ENCODE measurements at places on chromosomes 11 and 22.

DNA sequence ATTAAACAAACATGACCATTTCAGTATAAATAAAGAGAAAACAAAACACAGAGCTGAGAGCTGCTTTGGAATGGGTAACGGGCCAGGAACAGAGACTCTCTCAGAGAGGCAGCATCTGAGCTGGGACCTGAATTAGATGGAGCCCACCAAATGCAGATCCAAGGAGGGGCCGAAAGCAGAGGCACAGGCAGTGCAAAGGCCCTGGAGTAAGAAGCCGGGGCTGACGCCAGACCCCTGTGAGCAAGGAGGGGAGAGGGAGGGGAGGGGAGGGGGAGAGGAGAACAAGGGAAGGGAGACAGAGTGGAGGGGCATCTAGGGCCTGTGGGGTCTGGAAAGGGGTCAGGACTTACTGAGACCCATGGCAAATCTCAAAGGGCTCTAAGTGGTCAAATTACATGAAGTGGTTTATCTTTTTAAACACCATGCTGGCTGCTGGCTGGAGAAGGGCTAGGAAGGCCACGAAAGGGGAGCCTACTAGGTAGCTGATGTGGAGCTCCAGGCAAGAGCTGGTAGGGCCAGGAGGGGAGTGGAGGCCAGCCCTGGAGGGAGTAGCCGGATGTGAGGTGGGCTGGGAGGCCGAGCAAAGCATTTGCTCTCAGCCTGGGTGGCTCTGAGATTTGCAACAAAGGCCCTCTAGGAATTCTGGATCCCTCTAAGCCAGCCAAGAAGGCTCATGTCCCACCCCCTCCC, 3.2 kb downstream of the OSBPL5 start:
- H3K27me3 ChIP-seq = peaks cover 45% of the 10 kb centered on the region
- no peak for DNase-seq
- H3K36me3 ChIP-seq = no peaks in the 10 kb centered on the region
- H3K4me1 ChIP-seq = peaks cover 5% of the 10 kb centered on the region

DNA sequence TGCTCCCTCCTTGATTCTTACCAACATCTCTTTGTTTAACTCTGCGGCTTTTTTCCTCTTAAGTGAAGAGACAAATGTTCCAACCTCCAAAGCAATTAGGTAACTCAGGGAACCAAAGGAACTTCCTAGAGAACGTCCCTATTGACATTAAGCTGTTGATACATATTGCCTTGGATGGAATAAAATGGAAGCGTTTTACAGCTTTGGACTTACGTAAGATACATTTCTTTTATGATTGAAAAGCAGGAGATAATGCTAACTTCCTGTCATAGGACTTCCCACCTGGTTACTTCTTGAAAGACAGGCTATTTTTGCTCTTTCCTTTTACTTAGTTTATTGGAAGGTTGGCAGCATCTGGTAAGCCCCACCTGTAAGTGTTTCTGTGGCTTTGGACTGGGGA, 245.7 kb upstream of the CTSC start:
- H3K36me3 ChIP-seq = no peaks in the 10 kb centered on the region
- no peaks in the 10 kb centered on the region for H3K4me1 ChIP-seq
- H3K27ac ChIP-seq = no peak overlapping the region

- no peaks in the 10 kb centered on the region for H3K36me3 ChIP-seq
- no peak for DNase-seq
- peaks cover 5% of the 10 kb centered on the region for H3K27me3 ChIP-seq
- H3K27ac ChIP-seq = no peak overlapping the region
- H3K4me3 ChIP-seq = no peak overlapping the region
These were observed 325.5 kb downstream of the NTM start for GRCh38 chr11:131695889-131696429.

GRCh38 chr11:131468565-131468964, 98.2 kb downstream of the NTM start:
- no peak overlapping the region for H3K27ac ChIP-seq
- peaks cover 1% of the 10 kb centered on the region for H3K27me3 ChIP-seq
- no peak overlapping the region for H3K4me3 ChIP-seq
- no peaks in the 10 kb centered on the region for H3K36me3 ChIP-seq
- H3K4me1 ChIP-seq = no peaks in the 10 kb centered on the region

DNA sequence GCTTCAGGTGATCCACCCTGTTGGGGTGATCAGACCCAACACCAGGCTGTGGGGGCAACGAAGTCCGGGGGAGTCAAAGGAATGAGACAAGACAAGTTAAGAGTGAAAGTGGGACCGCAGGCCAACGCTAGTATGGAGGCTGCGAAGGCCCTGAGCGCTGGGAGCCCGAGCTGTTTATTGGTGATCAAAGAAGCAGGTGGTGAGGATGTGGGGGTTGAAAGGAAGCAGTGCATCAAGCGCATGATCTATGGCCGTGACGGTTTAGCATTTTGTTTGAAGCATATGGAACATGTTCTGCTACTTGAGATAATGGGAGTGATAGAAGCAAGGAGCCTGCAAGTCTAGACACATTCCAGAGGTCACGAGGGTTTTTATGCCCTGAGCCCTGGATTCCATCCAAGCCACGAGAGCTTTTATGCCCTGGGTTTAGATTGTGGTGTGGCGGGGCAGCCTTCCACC, 49.5 kb downstream of the MCHR1 start:
- peaks cover 4% of the 10 kb centered on the region for H3K36me3 ChIP-seq
- H3K4me1 ChIP-seq = peaks cover 51% of the 10 kb centered on the region
- H3K27ac ChIP-seq = peak overlapping the region; percentile 34
- DNase-seq = peak; percentile 68

GRCh38 chr11:113840932-113841664, 34.3 kb downstream of the USP28 start:
- H3K36me3 ChIP-seq = peaks cover 34% of the 10 kb centered on the region
- no peak overlapping the region for H3K4me3 ChIP-seq
- peaks cover 11% of the 10 kb centered on the region for H3K4me1 ChIP-seq
- no peak for DNase-seq

DNA sequence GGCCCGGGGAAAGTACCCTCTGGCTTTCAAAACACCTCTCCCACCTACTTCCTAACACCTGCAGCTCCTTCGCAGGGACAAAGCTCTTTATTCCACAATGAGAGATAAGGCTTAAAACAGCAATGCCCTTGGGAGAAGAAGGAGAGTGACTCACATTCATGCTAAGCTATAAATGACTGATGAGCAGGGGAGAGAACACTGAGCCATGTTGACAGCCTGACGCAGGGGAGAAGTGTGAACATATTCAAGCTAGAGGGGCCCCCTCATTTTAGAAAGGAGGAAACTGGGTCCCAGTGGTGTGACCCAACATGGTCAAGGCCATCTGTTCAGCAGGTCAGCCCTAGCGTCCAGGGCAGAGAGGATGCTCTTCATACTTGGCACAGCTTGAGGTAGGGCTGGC, 171.8 kb downstream of the DSCAML1 start:
- H3K36me3 ChIP-seq = no peaks in the 10 kb centered on the region
- H3K4me1 ChIP-seq = no peaks in the 10 kb centered on the region
- no peak overlapping the region for H3K4me3 ChIP-seq
- DNase-seq = no peak

DNA sequence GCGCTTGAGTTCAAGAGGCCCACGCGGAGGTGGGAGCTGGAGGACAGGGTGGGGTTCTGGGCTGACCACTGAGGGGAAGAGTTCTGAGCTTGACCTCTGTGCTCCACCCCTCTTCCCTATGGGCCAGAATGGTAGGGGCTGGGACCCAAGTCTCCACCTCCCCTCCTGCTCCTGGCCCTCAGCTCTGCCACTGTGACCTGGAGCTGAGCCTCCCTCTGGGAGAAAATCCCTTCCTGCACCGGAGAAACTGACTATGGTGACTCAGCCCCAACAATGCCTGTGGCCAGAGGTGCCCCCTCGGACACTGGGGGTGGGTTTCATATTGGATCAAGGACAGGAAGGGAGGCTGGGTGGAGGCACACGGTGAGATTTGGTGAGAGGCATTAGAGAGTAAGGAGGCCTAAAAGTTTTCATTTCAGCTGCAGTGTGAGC, 23.0 kb downstream of the RELT start:
- no peak overlapping the region for H3K4me3 ChIP-seq
- H3K36me3 ChIP-seq = peaks cover 22% of the 10 kb centered on the region
- DNase-seq = no peak
- peak overlapping the region; percentile 25 for H3K27ac ChIP-seq
- no peaks in the 10 kb centered on the region for H3K4me1 ChIP-seq

DNA sequence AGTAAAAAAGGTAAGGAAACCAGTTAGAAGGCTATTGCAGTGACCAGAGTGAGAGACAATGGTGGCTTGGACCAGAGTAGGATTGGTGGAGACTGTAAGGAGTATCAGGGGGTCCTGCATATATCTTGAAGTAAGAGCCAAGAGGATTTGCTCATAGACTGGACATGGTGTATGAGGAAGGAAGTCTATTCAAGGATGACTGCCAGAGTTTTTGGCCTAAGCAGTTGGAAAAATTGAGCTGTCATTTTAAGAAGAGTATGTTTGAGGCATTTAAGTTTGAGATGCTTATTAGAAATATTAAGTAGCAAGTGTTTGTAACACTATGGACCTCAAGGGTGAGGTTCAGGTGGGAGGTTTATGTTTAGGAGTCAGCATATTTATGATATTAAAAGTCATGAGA, 596.6 kb downstream of the METTL15 start:
- no peaks in the 10 kb centered on the region for H3K36me3 ChIP-seq
- no peak overlapping the region for H3K4me3 ChIP-seq
- no peaks in the 10 kb centered on the region for H3K27me3 ChIP-seq
- DNase-seq = no peak
- no peaks in the 10 kb centered on the region for H3K4me1 ChIP-seq

DNA sequence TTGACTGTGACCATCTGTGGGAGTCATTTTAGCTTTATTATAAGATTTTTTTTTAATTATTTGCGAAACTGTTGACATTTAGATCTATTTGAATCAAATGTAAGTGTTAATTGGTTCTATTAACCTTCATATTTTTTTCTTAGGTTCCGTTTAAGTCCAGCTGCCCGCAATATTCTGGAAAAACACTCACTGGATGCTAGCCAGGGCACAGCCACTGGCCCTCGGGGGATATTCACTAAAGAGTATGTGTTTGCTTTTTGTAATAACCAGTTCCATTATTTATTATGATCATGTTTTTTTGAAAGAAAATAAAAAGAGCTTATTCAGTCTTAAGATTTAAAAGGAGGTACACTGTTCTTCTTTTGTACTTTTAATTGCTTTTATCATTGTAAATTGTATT, 43.9 kb downstream of the PDHX start:
- H3K4me1 ChIP-seq = no peaks in the 10 kb centered on the region
- no peak overlapping the region for H3K27ac ChIP-seq
- DNase-seq = no peak
- H3K36me3 ChIP-seq = peaks cover 11% of the 10 kb centered on the region

- H3K4me1 ChIP-seq = peaks cover 18% of the 10 kb centered on the region
- H3K27ac ChIP-seq = no peak overlapping the region
- H3K36me3 ChIP-seq = no peaks in the 10 kb centered on the region
- H3K27me3 ChIP-seq = peaks cover 2% of the 10 kb centered on the region
These were observed 24.8 kb downstream of the RIBC2 start for GRCh38 chr22:45438336-45438735.

GRCh38 chr22:48746789-48747425, 1080.8 kb downstream of the BRD1 start:
- no peaks in the 10 kb centered on the region for H3K4me1 ChIP-seq
- H3K4me3 ChIP-seq = no peak overlapping the region
- H3K36me3 ChIP-seq = no peaks in the 10 kb centered on the region
- DNase-seq = peak; percentile 12
- no peaks in the 10 kb centered on the region for H3K27me3 ChIP-seq

DNA sequence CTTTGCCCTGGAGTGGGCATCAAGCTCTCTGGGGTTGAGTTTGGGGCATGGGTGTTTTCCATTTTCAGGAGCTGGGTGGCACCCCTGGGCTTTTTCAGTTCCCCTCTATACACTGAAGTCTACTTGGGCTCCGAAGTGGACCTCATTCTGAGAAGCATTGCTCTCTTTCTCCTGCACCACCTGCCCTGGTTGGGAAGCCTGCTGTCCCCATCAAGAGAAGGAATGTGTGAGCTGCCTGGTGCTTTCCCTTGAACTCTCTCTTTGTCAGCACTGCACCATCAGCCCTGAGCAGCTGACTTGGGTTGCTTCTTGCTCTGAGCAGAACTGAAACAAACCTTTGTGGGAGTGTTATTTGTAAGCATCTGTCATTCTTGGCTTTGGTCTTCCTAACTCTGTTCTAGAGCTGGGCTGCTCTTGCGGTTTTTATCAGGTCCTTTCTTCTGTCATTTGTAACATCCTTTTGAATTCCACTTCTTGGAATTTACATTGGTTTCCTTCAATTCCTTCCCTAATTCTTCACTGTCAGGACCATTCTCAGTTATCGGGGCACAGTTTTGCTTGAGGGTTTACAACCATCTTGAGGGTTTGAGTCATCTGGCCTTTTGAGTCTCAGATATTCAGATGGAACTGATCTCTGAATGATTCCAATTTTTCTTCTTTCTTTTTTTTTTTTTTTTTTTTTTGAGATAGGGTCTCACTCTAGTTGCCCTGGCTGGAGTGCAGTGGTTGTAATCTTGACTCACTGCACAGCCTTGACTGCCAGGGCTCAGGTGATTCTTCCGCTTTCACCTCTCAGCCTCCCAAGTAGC, 20.5 kb downstream of the UBE2L3 start:
- no peaks in the 10 kb centered on the region for H3K27me3 ChIP-seq
- H3K27ac ChIP-seq = peak overlapping the region; percentile 67
- peak; percentile 54 for DNase-seq
- peaks cover 27% of the 10 kb centered on the region for H3K36me3 ChIP-seq
- no peak overlapping the region for H3K4me3 ChIP-seq

DNA sequence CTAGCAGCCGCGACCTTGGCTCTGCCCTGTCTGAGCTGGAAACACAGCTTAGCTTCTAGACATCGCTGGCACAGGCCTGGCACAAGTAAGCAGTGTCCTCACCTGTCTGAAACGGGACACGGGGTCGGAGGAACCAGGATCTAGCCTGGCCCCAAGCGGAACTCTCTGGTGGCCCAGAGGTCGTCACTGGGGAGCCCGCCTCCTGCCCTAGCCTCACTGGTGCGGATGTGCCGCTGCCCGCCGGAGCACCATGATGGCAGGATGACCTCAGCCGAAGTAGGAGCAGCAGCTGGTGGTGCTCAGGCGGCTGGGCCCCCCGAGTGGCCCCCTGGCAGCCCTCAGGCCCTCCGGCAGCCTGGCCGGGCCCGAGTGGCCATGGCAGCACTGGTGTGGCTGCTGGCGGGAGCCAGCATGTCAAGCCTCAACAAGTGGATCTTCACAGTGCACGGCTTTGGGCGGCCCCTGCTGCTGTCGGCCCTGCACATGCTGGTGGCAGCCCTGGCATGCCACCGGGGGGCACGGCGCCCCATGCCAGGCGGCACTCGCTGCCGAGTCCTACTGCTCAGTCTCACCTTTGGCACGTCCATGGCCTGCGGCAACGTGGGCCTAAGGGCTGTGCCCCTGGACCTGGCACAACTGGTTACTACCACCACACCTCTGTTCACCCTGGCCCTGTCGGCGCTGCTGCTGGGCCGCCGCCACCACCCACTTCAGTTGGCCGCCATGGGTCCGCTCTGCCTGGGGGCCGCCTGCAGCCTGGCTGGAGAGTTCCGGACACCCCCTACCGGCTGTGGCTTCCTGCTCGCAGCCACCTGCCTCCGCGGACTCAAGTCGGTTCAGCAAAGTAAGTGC, 871 bp downstream of the SLC35E4 start:
- H3K4me1 ChIP-seq = peaks cover 36% of the 10 kb centered on the region
- DNase-seq = peak; percentile 39
- peaks cover 21% of the 10 kb centered on the region for H3K36me3 ChIP-seq
- H3K27me3 ChIP-seq = no peaks in the 10 kb centered on the region

Data from activated CD4-positive, alpha-beta memory T cell treated with anti-CD3 and anti-CD28 coated beads, Interleukin-2, amount 10 ng/mL, durations not matched to agents 7 days and 5 days (primary cell).